ENCODE measurements at places on chromosomes 2 and 18. TPM values are rescaled to one million over a fixed set of nuclear protein-coding genes. Genes with fewer than 3 reads are reported as not detected.

- H3K4me3 ChIP-seq, result no peak overlapping the region
- DNase-seq, result no peak
- no peak overlapping the region for H3K27ac ChIP-seq
- H3K27me3 ChIP-seq, result peaks cover 15% of the 10 kb centered on the region
Measured at GRCh38 chr2:148967578-148967977, 70.9 kb upstream of the LYPD6B start.

Gene CCDC141
- not detected for total RNA-seq

Gene IL1R1
- 48.3 TPM for total RNA-seq

DNA sequence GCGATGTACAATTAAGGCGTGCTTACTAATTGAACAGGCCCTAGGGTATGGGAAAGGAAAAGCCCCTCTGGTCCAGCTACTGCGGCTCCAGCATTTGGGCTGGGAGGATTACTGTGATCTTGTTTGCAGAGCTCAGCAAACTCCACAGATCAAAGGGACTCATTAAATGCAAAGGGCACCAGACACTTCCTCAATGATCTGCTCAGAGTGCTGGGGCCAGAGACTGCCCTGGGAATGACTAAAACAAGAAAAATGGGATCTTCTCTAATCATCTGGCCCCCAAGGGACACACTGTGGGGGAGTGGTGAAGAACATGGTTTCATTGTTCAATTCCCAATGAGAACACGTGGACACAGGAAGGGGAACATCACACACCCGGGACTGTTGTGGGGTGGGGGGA, 85.0 kb downstream of the MARCHF4 start:
- H3K27ac ChIP-seq, result no peak overlapping the region
- peaks cover 19% of the 10 kb centered on the region for H3K4me1 ChIP-seq
- no peaks in the 10 kb centered on the region for H3K36me3 ChIP-seq
- DNase-seq, result peak; percentile 67
- H3K4me3 ChIP-seq, result no peak overlapping the region
- H3K27me3 ChIP-seq, result peaks cover 8% of the 10 kb centered on the region

- no peaks in the 10 kb centered on the region for H3K27me3 ChIP-seq
- peaks cover 74% of the 10 kb centered on the region for H3K4me1 ChIP-seq
- H3K27ac ChIP-seq, result no peak overlapping the region
- no peaks in the 10 kb centered on the region for H3K36me3 ChIP-seq
Measured at GRCh38 chr2:43110442-43110871, 115.9 kb downstream of the ZFP36L2 start.
